ENCODE measurements at places on chromosomes 13 and 19.

DNA sequence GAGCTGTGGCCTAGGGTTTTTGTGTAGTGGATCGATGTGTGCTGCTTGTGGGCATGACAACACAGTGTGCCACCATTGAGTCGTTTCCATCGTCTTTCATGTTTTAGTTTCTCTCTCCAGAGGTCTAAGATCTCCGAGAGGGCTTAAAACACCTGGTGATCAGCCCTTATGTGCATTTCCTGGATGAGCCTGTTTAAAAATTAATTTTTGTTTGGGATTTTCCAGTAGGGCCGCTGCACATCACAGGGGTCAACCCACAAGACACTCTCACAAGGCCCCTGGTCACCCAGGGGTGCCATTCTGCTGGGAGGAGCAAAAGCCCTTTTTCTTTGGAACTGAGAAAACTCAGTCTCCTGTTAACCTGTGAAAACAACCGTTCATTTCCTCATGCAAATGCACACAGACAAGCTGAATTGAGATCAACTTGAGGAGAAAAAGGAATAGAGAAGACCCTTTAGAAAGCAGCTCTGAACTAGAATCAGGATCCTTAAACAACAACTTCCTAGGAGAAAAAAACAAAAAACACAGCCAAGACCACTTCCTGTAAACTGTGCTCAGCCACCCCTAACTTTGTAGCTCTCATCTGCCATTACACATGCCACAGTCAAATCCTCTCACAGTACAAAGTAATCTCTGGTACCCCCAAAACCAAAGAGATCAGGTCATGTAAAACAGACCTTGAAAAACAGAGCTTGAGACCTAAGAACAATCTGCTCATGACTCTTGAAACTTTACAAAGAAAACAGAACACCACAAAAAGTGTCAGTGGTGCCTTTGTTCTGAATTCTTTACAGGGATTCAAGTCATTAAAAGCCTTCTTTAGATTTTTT lies 8.3 kb upstream of the MTRF1 start:
- DNase-seq, result no peak

- no peak for DNase-seq
Observed at GRCh38 chr13:44617648-44618047, 41.5 kb upstream of the TSC22D1 start.

DNA sequence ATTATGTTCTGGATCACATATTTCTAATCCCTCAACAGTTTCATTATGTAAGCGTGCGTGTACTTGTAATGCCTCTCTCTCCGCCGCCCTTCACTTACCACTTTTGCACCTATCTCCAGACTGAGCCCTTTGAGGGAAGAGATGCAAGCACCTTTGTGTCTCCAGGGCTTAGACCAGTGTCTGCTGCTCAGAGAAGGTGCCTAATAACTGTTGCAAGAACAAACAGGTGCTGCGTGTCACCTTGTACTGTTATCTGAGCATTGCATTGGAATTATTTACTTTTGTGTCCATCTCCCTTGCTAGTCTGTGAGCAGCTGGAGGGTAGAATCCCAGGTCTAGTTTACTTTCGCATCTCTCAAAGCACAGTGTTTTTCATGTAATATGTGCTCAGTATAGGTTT lies 156.2 kb downstream of the FLT1 start:
- DNase-seq, result no peak

DNA sequence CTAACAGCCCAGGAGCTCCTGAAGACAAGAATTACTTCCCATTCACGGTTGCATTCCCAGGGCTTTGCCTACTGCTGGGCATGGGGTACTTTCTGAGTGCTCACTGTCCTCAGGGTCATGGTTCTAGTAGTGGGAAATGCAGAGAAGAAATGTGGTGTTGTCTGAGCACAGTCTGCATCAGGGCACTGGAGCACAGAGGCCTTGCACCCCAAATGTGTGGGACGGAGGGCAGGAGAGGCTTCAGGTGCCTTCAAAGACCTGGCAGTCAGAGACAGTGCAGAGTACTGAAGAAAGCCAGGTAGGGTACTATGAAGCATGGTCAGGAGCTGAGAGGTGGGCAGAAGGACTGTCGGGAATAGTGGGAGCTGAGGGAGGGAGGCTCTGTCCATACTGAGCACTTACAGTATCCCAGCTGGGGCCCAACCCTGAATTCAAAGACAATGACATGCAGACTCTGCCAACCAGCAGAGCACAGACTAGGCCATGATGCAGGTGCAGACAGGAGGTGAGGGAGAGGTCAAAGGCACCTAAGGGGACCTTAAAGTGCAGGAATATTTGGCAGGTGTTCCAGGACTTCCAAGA lies 144.4 kb downstream of the USP12 start:
- no peak for DNase-seq

DNA sequence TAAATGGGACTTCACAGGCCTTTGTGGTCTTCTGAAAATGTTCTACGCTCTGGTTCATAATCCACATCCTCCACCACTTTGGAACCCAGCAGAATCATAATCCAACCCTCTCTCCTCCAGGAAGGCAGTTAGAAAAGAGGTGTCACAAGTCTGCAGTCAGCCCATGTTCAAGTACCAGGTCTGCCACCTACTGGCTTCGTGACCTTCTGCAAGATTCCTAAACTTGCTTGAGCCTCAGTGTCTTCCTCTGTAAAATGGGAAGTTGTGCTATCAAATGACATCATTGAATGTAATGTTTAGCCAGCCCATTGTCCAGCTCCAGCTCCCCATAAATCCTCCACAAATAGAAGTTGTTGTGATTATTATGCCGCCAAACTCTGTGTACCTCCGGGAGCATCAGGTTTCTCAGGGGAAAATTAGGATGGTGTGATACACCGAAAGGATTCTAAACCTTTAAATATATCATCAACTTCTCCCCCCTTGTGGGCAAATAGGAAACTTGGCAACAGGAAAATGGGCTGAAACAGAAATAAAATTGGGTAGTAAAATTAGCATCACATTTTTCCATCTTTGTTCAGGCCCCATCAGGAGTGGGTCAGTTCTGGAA lies 109.7 kb downstream of the NUFIP1 start:
- no peak for DNase-seq

GRCh38 chr13:109214393-109214792 lies 572.0 kb downstream of the IRS2 start:
- DNase-seq, result no peak

- no peak for DNase-seq
Observed at GRCh38 chr19:33988601-33989000, 183.7 kb upstream of the LSM14A start.

DNA sequence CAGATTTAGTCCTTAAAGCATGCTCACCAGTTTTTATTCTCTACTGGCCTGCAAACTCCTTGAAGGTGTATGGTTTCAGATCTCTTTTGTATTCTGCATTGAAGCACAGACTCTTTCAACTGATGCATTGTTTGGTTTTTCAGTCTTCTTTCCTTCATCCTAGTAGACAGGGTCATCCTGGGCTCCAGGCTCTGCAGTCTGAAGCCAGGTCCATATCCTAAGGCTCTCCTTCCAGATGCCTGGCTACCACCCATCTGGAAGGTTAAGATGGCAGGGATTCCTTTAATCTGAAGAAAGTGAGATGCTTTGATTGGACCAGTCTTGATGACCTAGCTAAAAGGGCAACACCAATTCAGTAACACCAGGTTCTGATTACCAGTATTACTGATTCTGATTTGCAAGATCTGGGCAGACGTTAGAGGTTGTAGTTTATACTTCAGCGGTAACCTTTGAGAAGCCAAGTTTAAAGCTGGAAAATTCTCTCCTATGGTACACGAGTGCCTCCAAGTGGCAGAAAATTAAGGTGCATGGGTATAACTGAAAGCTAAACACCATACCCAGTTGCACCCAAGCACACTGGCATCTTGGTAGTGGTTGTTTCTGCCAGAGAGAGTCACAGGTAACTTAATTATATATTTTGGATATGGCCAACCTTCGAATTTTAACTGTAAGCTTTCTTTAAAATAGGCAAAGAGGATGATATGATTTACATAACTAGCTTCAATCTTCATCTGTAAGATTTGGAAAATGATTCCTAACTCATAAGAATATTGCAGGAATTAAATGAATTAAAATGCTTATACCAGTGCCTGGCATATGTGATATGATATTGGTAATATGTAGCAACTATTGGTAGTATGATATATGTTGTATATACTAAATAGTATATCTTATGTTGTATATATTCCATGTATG lies 1651.9 kb upstream of the MIR17HG start:
- DNase-seq, result no peak

DNA sequence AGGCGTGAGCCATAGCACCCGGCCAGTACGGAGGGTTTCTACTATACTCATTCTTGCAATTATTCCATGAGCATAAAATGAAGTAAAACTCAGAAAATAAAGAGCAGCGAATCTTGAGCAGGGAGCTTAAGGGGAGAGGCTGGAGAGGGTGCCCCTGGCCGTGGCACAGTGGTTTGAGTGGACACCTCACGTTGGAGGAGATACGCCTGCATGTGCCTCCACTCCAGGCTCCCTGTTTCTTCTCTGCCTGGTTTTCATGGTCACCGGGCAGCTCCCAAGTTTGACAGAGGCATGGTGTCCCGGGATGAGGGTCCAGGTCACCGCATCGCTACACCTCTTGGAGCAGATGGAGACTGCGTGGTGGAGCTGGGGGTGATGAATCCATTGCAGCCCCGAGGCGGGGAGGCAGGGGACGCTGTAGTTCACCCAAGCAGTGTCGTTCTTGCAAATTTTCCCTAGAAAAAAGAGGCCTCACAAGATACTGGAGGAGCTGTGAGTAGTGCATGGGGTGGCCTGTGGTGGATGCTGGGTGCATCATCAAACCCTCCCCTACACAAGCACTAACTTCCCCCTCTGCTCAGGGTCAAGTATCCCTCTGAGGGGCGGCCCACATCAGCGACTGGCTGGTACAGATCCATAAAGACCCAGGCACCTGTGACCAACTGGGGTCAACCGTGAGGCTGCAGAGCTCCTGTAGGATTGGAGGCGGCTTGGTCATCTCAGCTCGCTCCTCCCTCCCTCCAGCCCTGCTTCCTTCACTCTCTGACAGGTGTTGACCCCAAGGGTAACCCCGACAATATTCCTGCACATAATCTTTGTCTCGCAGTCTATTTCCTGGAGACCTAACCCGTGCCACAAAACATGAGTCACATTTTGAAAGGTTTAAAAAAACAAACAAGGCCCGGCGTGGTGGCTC lies 3.6 kb upstream of the MIER2 start:
- no peak for DNase-seq

DNA sequence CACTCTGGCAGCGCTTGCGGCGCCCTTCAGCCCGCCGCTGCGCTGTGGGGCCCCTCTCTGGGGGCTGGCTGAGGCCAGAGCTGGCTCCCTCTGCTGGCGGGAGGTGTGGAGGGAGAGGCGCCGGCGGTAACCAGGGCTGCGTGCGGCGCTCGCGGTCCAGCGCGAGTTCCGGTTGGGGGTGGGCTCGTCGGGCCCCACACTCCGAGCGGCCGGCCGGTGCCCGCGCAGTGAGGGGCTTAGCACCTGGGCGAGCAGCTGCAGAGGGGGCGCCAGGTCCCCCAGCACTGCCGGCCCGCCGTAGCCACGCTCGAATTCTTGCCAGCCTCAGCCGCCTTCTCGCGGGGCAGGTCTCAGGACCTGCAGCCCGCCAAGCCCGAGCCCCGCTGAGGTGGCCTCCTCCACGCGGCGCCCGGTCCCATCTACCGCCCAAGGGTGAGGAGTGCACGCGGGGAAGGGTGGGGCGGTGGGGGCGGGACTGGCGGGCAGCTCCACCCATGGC lies 879.0 kb upstream of the SLITRK5 start:
- DNase-seq, result no peak

- no peak for DNase-seq
Observed at GRCh38 chr13:21033856-21034602, 27.4 kb downstream of the LATS2 start.

- no peak for DNase-seq
Observed at GRCh38 chr13:39415008-39415802, 187.8 kb downstream of the LHFPL6 start.

DNA sequence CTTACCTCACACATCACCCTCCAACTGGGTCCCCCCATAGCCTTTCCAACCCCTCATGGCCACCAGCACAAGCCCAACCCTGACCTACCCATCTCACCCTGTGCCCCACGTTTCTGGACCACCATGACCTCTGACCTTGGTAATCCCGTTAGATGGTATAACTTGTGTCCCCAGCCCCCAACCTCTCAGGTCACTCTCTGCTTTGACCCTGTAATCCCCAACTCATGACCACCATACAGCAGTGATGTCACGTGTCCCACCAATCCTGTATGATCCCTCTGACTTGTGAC lies 8.5 kb downstream of the KLC3 start:
- no peak for DNase-seq

DNA sequence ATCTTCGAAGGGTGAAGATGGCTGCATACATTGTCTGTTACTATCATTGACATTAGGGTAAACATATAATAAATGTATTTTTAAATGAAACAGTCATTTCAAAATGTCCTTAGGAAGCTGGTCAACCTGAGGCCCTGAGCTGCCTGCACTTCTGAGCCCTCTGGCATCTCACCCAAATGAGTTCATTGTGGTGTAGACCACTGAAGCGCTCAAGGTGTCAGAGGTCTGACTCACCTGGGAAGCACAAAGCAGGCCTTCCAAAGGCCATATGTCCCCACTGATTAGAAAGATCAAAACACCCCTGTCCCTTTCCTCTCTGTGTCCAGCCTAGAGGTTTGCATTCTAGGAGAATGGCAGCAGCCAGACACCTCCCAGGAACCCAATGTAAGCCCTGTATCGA lies 59.6 kb downstream of the COL4A2 start:
- DNase-seq, result no peak

DNA sequence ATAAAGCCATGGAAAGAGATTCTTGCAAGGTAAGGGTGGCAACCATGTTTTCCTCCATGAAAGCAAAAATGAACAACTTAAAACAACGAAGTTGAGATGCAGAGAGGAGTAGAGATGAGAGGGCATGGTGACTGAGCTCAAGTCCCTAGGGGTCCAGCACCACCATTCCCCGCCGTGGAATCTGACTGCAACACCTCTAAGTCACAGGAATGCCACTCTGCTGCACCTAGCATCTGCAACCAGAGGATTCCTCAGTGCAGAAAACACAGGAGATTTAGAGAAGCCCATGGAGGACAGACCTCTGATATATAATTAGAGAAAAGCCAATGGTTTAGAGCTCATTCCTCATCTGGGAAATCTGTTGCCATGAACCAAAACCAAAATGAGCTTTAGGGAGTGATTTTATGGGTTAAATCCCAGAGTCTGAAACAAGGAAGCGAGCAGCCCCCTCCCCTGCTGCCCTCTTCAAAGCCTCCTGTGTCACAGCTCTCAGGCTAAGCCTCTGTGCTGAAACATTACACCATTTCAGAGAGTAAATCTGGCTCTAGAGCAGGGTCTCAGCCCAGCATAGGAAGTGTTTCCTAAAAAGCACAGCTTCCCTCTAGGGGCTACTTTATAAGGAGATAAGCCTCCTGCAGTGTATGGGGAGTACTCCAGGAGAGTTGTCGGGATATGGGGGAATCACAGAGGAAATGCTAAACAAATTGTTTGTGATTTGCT lies 1043.6 kb downstream of the UQCRFS1 start:
- no peak for DNase-seq

GRCh38 chr13:20826301-20826700 lies 52.5 kb upstream of the EEF1AKMT1 start:
- no peak for DNase-seq

GRCh38 chr19:32202244-32202643 lies 143.2 kb upstream of the ZNF507 start:
- DNase-seq, result no peak

- DNase-seq, result peak; percentile 46
Observed at GRCh38 chr19:55406826-55407549, 600 bp downstream of the UBE2S start.

- no peak for DNase-seq
Observed at GRCh38 chr19:38316477-38317067, 825 bp upstream of the YIF1B start.
